ENCODE measurements at places on chromosomes 6 and 20. TPM values are rescaled to one million over a fixed set of nuclear protein-coding genes. Genes with fewer than 3 reads are reported as not detected.

- no peak for DNase-seq
Measured at GRCh38 chr20:48040491-48040890, 255.2 kb upstream of the SULF2 start.

Gene SALL4
- 0.41 TPM for total RNA-seq

DNA sequence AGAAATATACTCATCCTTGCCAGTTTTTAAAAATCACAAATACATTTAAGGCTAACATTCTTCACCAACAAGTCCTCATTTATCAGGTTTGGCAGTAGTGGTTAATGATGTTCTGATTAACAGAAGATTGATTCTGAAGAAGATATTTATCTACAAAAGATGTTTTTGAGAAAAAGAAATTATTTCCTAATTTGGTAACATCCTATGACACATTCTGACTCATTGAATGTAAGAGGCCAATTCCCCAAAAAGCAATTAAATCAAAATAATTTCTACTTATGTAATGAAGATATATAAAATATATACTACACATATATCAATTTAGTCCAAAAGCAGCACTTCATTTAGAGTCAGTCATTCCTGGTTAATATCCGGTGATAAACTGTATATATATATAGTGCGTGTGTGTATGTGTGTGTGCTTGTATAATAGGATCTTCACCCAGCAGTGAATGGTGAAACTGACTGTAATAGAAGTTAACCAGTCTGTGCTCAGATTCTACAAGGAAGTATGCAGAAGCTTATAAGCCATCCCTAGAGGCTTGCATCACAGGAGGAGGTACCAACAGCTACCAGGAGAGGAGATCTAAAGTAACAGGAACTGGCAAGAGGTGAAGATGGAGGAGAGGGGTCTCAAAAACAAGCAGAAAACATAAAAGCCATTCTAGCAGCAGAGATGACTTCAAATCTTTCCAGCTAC is 82.9 kb upstream of the MARCKS start:
- no peak for DNase-seq

Gene PSMB8
- 11.1 TPM for total RNA-seq

Gene CGAS
- total RNA-seq = 6.7 TPM

DNA sequence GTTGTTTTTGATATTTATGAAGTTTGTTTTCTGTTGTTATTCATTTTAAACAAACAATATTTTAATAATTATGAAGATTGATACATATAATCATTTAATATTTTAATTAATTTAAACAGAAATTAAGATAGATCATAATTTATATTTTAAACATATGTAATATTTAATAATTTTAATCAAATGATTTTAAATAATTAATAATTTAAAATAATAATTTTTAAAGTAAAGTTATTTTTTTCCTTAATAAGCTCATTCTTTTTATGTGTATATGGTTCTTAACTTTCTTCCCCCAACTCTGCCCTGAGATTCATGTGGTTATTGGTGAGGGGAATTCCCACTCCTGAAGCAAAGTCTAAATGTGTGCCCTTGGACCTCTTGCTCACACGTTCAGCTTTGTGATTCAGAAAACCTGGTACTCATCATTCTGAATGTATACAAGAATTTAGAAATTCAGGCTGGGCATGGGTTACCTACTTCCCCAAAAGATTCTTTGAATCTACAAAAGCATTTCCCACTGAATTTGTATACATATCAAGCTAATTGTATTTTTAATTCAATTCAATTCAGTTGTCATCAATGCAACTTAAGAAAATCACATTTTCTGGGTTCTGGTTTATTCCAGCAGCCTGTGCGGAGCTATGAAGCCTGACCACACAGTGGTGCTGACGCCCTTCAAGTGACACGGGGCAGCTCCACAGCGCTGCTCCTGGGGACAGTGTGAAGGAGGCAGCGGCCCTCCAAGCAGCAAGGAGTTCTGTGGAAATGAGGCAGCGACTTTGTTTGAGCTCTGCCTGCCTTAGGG is 168.9 kb upstream of the UST start:
- DNase-seq = peak; percentile 84

Gene PIM1
- 17.2 TPM for total RNA-seq

- no peak for DNase-seq
Measured at GRCh38 chr6:166460473-166461437, 78.0 kb upstream of the MPC1 start.

- no peak for DNase-seq
Measured at GRCh38 chr6:15160812-15161211, 85.1 kb upstream of the JARID2 start.
